ENCODE measurements at places on chromosomes 2 and 18.

- DNase-seq, result no peak
These were observed 320.5 kb upstream of the ZNF521 start for GRCh38 chr18:25672490-25672889.

DNA sequence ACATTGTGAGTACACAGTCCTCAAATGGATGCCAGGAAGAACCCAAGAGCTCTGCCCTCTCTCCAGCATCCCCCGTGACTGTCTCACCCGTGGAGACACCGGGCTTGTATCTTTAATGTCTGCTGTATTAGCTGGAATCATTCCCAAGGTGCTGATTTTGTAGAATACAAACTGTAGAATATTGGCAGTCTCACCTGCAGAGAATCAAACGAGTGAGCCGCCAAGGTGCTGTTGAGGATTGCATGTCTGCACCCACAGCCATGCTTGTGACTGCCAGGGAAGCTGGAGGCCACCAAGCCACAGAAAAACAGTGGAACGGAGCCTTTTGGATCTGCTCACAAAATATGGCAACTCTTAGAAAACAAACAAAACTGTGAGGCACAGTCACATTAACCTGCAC, 37.5 kb downstream of the TMEM18 start:
- DNase-seq, result no peak

DNA sequence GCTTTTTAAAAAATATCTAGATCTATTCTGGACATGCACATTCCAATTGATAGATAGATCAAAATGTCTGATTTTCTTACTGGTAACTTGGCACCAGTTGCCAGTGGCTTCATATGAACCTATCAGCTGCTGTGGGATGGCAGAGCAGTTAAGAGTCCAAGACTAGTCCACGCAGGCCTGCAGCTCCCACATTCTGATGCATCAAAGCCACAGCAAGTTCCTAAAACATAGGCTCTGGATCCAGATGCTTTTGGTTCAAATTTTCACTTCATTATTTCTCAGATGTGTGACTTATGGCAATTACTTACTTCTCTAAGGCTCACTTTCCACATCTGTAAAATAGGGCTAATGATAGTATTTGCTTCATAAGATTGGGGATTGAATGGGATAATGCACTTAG, 48.0 kb upstream of the CYP1B1 start:
- no peak for DNase-seq

DNA sequence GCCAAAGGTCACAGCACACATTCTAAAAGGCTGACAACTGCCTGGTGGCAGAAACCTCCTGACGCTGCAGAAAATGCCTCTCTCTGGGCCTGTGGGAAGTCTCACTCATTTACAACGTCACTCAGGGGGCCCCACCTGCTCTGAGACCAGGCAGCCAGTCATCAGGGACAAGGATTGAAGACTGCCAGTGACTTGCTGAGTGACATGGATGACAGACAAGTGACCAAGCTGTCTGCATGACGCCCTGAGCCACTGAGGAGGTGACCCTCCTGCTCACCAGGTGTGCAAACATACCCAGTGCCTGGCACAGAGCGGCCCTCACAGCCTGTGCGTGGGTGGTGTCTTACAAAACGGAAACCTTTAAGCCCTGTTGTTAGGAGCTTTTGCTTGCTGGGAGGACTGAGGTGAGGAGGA, 392.4 kb downstream of the TNS1 start:
- DNase-seq, result peak; percentile 53

GRCh38 chr2:24852026-24852425, 58.8 kb downstream of the CENPO start:
- no peak for DNase-seq

Data from activated naive CD4-positive, alpha-beta T cell treated with anti-CD3 and anti-CD28 coated beads, Interleukin-2, amount 50 U/mL, for 16 hours (primary cell).